CD4-positive, alpha-beta T cell treated with Interferon gamma for 1 hour (primary cell): ENCODE measurements at places on chromosomes 12 and 14.

DNA sequence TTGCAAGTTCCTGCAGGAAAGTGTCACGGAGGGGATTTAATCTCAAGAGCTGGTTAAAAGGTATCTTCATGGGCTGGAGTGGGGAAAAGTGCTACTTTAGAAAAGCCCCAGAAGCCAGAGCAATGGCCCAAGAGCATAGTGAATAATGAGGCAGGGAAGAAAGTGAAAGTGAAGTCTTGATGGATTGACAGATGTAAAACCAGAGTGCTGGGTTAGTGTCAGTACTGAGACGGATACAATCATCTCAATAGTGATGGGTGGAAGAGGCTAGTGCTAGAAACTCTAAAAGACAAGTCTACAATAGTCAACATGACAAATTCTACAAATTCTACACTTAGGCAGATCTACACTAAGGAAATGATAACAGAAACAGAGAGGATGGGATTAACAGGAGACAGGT lies 68.1 kb downstream of the CIT start:
- no peak for DNase-seq

GRCh38 chr12:4289231-4289878 lies 15.8 kb downstream of the CCND2 start:
- DNase-seq: peak; percentile 27

DNA sequence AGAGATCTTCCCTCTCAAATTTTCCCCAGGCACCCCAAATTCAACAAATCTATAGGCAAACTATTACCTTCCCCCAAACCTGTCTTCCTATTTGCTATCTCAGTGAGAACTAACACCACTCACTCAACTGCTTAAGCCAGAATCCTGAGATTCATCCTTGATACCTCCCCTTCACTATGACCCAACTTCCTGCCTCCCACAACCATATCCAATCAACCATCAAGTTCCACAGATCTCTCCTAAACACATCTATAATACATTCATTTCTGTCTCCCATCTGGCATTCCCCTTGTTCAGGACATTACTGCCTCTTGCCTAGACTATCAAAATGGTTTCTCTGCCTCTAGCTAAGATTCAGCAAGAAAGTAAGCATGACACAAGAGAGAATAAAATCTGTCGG lies 21.3 kb downstream of the YAF2 start:
- no peak for DNase-seq

- DNase-seq: peak; percentile 25
These were observed 86.6 kb downstream of the KDM2B start for GRCh38 chr12:121494093-121494787.

DNA sequence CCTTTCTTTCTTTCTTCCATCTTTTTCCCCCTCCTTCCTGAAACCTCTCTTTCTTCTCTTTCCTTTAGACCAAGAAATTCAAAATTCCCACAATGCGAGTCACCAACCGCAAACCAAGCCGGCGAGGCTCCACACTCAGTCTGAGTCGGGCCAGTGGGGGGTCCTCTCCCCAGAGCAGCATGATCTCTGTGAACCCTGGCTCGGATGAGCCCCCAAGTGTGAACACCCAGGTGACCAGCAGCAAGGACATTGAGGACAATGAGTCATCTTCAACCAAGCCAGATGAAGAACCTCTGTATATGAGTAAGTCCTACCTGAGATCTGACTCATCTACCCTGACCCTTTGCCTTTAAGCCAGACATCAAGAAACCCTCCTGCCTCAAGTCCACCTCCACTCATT lies 88.6 kb upstream of the TMEM233 start:
- no peak for DNase-seq
